Effector memory CD4-positive, alpha-beta T cell (primary cell): ENCODE measurements at places on chromosomes 13 and 19.

- no peaks in the 10 kb centered on the region for H3K4me1 ChIP-seq
- H3K4me3 ChIP-seq = no peak overlapping the region
- no peaks in the 10 kb centered on the region for H3K36me3 ChIP-seq
- no peak overlapping the region for H3K27ac ChIP-seq
- H3K27me3 ChIP-seq = no peaks in the 10 kb centered on the region
These were observed 5.6 kb downstream of the ZAR1L start for GRCh38 chr13:32309312-32310133.

DNA sequence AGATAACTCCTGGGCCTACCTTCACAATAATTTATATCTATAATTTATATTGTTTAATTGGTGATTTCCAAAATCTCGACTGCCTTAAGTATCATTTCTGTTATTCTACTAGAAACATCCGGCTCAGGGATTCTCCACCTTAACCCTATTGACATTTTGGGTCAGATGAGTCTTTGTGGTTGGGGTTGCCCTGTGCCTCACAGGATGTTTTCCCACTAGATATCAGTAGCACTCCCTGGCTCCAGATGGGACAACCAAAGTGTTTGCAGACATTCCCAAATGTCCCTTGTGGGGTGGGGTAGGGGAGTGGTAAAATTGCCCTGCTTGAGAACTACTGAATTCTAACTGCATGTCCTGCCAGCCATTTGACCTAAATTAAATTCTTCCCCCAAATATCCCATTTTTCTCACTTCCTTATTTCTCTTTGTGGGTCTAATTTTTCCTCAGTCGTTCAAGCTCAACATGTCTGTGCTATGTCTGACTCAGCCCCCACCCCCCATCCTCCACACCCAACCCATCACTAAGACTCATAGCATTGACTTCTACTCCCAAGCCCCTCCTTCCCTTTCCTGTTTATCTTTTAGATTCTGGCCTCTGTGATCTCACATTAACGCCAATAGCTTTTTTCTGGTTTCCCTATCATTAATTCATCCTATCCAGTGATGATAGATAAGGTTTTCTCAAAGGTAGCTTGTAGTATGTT is 545.1 kb downstream of the EFNB2 start:
- H3K27ac ChIP-seq = no peak overlapping the region
- H3K4me3 ChIP-seq = no peak overlapping the region
- no peaks in the 10 kb centered on the region for H3K27me3 ChIP-seq
- no peaks in the 10 kb centered on the region for H3K4me1 ChIP-seq
- H3K36me3 ChIP-seq = no peaks in the 10 kb centered on the region

DNA sequence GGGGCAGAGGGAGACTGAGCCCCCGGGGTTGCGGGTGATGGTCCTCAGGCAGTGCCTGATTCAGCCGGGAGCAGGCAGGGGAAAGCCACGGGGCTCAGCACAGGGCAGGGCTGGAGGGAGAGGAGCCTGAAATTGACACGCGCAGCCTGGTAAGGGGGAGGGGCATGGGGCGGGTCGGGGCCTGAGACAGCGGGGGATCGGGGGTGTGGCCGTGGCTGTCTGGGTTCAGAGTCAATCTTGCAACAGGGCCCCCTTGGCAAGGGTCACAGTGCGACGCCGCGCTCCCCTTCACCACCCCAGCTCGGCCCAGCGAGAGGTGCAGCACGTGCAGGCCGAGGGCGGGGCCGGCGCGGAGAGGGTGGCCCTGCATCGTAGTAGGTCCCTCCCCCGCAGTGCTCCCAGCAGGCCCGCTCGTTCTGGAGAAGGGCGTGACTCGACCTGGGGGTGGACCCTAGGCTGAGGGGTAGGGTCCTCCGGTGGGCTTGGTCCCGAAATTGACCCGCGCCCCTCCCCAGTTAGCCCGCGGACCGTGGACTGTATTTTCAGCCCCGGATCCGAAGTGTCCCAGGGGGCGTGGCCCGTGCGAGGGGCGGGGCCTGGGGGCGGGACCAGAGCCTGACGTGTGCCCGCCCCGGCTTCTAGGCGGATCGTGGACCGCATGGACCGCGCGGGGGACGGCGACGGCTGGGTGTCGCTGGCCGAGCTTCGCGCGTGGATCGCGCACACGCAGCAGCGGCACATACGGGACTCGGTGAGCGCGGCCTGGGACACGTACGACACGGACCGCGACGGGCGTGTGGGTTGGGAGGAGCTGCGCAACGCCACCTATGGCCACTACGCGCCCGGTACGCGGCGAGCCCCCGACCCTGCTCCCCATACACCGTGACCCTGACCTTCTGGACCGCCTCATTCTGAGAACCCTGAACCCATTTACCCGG is 6.0 kb downstream of the RCN3 start:
- H3K4me3 ChIP-seq = peak overlapping the region; percentile 71
- DNase-seq = peak; percentile 75
- peaks cover 18% of the 10 kb centered on the region for H3K4me1 ChIP-seq
- H3K27me3 ChIP-seq = no peaks in the 10 kb centered on the region

DNA sequence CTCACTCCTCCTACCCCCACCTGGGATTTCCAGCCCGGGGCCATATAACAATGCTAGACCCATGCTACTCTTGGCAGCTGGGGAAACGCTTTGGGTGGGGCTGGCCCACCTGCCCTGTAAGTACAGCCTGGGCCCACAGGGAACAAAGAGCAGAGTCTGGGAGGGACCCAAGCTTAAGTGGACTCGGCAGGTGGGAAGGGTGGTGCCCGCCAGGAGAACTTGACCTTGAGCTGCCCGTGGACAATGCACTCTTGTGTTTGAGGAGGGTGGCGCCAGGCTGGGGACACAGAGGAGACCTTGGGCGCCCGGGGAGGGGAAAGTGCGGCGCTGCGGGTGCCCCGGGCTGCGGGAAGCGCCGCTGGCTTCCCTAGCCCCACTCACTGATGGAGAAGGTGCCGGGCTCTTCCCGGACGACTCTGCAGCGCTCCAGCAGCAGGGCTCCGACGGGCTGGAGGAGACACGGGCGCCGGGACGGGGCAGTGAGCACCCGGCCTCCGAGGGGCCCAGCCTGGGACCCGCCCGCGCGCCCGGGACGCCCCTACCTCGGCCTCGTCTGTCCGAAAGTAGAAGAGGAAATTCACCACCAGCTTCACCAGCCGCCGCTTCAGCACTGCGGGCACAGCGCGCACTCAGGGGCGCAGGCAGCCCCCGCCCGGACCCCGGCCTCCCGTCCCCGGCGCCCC is 607 bp downstream of the PLEKHJ1 start:
- H3K27me3 ChIP-seq = no peaks in the 10 kb centered on the region
- DNase-seq = no peak
- H3K27ac ChIP-seq = peak overlapping the region; percentile 96
- H3K4me1 ChIP-seq = peaks cover 42% of the 10 kb centered on the region

DNA sequence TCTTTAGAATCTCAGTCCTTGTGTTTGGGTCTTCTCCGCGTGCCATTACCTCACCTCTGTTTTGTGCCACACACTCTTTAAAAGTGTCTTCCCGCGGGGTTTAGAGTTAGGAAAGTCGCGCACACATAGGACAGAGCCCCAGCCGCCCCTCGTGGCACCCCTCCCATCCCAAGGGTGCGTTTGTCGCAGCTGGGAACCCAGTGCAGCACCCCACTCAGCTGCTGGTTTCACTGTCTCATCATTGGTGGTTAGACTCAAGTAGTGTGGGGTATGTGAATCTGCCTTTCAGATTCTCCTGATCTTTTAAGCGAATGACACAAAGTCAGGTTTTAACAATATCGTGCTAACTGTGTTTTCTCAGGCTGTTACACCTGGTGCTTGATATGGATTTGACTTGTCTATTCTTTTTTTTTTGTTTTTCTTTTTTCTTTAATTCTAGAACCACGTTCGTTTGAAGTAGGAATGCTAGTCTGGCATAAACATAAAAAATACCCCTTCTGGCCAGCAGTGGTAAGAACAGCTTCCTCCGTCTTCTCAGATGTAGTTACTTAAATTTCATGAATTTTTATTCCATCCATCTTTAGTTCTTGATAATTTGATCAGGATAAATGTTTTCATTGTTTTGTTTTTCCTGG is 19.5 kb upstream of the NDUFS7 start:
- H3K27me3 ChIP-seq = no peaks in the 10 kb centered on the region
- H3K36me3 ChIP-seq = peaks cover 6% of the 10 kb centered on the region
- no peak overlapping the region for H3K27ac ChIP-seq
- DNase-seq = no peak
- peaks cover 7% of the 10 kb centered on the region for H3K4me1 ChIP-seq
- no peak overlapping the region for H3K4me3 ChIP-seq

DNA sequence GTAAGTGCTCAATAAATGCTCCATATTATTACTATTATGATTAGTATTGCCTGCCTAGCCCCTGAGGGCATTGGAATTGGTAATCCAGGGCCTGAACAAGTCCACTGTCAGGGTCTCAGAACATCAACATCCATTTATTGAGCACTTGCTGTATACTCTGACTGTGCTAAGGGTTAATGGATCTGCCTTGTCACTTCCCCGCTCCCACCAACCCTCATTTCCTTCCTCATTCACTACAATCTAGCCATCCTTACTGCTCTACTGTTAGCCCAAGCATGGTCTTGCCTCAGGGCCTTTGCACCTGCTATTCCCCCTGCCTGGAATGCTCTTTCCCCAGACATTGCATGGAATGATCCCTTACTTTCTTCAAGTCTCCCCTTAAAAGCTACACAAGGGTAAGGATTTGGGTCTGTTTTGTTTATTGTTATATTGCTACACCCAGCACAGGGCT is 12.7 kb upstream of the ANGPTL8 start:
- no peaks in the 10 kb centered on the region for H3K36me3 ChIP-seq
- no peaks in the 10 kb centered on the region for H3K27me3 ChIP-seq
- no peak overlapping the region for H3K4me3 ChIP-seq
- no peak for DNase-seq
- H3K4me1 ChIP-seq = no peaks in the 10 kb centered on the region

DNA sequence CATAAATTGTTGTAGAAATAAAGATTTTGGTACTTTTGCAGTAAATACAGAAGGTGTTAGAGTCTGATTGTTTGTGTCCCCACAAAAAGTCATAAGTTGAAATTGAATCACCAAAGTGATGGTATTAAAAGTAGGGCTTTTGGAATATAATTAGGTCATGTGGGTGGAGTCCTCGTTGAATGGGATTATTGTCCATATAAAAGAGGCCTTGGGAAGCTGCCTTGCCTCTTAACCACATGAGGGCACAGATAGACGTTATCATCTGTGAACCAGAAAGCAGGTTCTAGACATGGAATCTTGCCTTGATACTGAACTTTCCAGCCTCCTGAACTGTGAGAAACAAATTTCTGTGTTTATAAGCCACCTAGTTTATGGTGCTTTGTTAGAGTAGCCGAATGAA is 186.8 kb downstream of the PRR20E start:
- no peak overlapping the region for H3K4me3 ChIP-seq
- no peaks in the 10 kb centered on the region for H3K4me1 ChIP-seq
- no peak overlapping the region for H3K27ac ChIP-seq
- no peaks in the 10 kb centered on the region for H3K27me3 ChIP-seq
- no peaks in the 10 kb centered on the region for H3K36me3 ChIP-seq
- no peak for DNase-seq
